Heart right ventricle (tissue), 16 donors: ENCODE measurements at places on chromosomes 4 and X. TPM values are rescaled to one million over a fixed set of nuclear protein-coding genes. Genes with fewer than 3 reads are reported as not detected.

The HAUS7 gene
- total RNA-seq: 25.4 TPM

- H3K27ac ChIP-seq: no peak within 1 kb of the TSS
- H3K4me3 ChIP-seq: no peak within 1 kb of the TSS
- no peaks in the 10 kb centered on the region for H3K4me1 ChIP-seq
- no peak for DNase-seq
- H3K36me3 ChIP-seq: no peaks in the 10 kb centered on the region
These were observed at the start of gene CCKAR for GRCh38 chr4:26490111-26490959. TSS of gene CCKAR (minus strand) at chr4:26490484. CDS start at chr4:26490267, 217 bp downstream.

GRCh38 chrX:23668335-23668734, 1.0 kb downstream of the PRDX4 start:
- H3K4me1 ChIP-seq: peaks cover 6% of the 10 kb centered on the region
- DNase-seq: no peak
- H3K27me3 ChIP-seq: no peaks in the 10 kb centered on the region
- no peak overlapping the region for H3K27ac ChIP-seq
- no peaks in the 10 kb centered on the region for H3K36me3 ChIP-seq

- no peaks in the 10 kb centered on the region for H3K27me3 ChIP-seq
- peak overlapping the region; percentile 42 for H3K27ac ChIP-seq
- H3K36me3 ChIP-seq: no peaks in the 10 kb centered on the region
- H3K4me1 ChIP-seq: peaks cover 32% of the 10 kb centered on the region
- no peak for DNase-seq
These were observed 339.8 kb upstream of the GATB start for GRCh38 chr4:152100379-152101201.

DNA sequence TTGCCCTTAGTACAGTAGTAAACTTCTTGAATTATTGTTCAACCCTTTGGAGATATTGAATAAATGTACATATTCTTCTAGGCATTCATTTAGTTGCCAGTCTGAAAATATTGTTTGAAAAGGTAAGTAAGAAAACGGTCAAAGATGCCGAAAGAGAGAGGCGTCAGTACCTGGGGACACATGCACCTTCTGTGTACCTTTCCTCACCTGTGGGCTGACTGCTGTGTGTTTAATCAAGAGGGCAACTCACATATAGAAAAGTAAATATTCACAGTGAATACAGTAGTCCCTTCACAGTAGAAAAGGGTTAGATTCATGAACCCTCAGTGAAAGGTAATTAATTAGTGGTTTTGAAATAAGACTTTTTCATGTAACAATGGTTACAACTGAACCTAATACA, 6.9 kb downstream of the ANXA10 start:
- no peak for DNase-seq
- no peaks in the 10 kb centered on the region for H3K4me1 ChIP-seq
- no peaks in the 10 kb centered on the region for H3K36me3 ChIP-seq
- H3K27ac ChIP-seq: no peak overlapping the region

GRCh38 chr4:151031831-151032605, 16.9 kb upstream of the LRBA start:
- no peaks in the 10 kb centered on the region for H3K27me3 ChIP-seq
- no peak overlapping the region for H3K27ac ChIP-seq
- DNase-seq: no peak
- H3K36me3 ChIP-seq: no peaks in the 10 kb centered on the region
- no peak overlapping the region for H3K4me3 ChIP-seq

The AFP gene
- total RNA-seq: not detected

The NSG1 gene
- total RNA-seq: 3.4 TPM

GRCh38 chrX:129193357-129193756, 329.9 kb downstream of the SMARCA1 start:
- H3K4me1 ChIP-seq: no peaks in the 10 kb centered on the region
- peak; percentile 5 for DNase-seq
- H3K36me3 ChIP-seq: no peaks in the 10 kb centered on the region
- H3K27ac ChIP-seq: no peak overlapping the region

DNA sequence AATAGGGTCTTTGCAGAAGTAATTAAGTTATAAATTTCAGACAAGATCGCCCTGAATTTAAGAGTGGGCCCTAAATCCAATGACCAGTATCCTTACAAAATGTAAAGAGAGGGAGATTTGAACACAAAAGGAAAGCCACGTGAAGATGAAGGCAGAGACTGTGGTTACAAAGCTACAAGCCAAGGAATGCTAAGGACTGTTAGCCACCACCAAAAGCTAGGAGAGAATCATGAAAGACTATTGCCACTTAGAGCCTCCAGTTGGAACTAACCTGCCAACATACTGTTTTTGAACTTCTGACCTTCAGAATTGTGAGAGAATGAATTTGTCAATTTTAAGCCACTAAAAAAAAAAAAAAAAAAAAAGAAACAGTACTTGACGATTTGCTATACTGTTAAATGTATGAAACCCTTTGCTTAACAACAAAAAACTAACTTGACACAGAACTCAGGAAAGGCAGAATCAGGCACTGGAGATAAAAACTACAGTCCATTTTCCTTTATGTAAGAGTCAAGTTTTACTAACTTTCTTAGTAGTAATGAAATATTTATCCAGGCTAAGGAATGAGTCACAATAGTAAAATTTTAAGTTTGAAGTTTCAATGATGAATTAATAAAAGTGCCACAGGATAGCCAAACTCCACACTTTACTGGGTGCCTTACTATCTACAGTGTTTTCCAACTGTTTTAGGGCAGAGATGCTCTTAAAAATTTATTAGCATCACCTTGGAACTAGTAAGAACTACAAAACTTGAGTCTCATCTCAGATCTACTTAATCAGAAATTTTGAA, 25.1 kb downstream of the DHX15 start:
- peaks cover 63% of the 10 kb centered on the region for H3K4me1 ChIP-seq
- peaks cover 3% of the 10 kb centered on the region for H3K36me3 ChIP-seq
- DNase-seq: no peak

DNA sequence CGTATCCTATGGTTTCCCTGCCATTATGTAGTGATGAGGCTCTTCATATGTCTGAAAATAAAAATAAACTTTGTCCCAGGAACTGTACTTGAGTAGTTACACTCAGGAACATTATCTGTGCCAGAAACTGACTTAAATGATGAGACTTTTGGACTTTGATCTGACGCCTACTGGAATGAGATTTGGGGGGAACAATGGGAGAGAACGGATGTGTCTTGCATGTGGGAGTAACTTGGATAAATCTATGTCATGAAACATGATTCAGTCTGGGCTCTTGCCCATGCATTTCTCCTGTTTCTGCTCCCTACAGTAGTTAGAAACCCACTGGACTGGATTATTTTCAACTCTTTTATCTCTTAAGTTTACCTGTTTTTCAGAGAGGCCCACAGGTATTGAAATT, 2351.4 kb downstream of the PCDH7 start:
- H3K27ac ChIP-seq: no peak overlapping the region
